ENCODE measurements at places on chromosomes 3 and 15. TPM values are rescaled to one million over a fixed set of nuclear protein-coding genes. Genes with fewer than 3 reads are reported as not detected.

Gene PCBP4
- 26.4 TPM for total RNA-seq

Gene GP9
- total RNA-seq, result not detected

Gene GPR27
- total RNA-seq, result 6.3 TPM

Gene GOLGA8S
- 0.16 TPM for total RNA-seq

Gene CPEB1
- total RNA-seq, result not detected

Gene LRRIQ4
- total RNA-seq, result not detected

Gene ITGB5
- total RNA-seq, result 101 TPM

Gene LIPH
- 0.07 TPM for total RNA-seq

Gene CCRL2
- total RNA-seq, result not detected

Gene PRR20G
- total RNA-seq, result not detected

Gene STRIT1
- not detected for total RNA-seq

Gene LRRC34
- not detected for total RNA-seq

Gene PLA2G4E
- total RNA-seq, result 0.12 TPM

Gene VPS13C
- 58.7 TPM for total RNA-seq

Gene RASL12
- total RNA-seq, result not detected

Gene PLSCR4
- total RNA-seq, result 4.4 TPM

Gene IQCB1
- total RNA-seq, result 33.5 TPM

Gene IL17RB
- total RNA-seq, result 0.42 TPM

Gene FGF12
- 0.09 TPM for total RNA-seq

Gene WNT7A
- 0.47 TPM for total RNA-seq

Gene SERPINI2
- total RNA-seq, result not detected

Gene GATA2
- total RNA-seq, result 0.51 TPM

Gene RLBP1
- not detected for total RNA-seq

Gene ATP13A5
- total RNA-seq, result not detected

Gene SEMA6D
- 1.1 TPM for total RNA-seq

Gene SLC22A14
- 0.64 TPM for total RNA-seq

Gene HTR3E
- not detected for total RNA-seq

Gene IL17RD
- 1.2 TPM for total RNA-seq

Gene PLSCR5
- total RNA-seq, result not detected

Gene SNURF
- total RNA-seq, result 36.7 TPM

Gene DNASE1L3
- total RNA-seq, result not detected

Gene C2CD4A
- total RNA-seq, result not detected

Gene IL16
- total RNA-seq, result 0.72 TPM
